ENCODE measurements at places on chromosomes 1 and 21.

- DNase-seq = no peak
Observed at GRCh38 chr21:22474403-22474802, 1476.2 kb downstream of the NCAM2 start.

- DNase-seq = no peak
Observed at GRCh38 chr21:32777269-32777668, 5.7 kb upstream of the PAXBP1 start.

DNA sequence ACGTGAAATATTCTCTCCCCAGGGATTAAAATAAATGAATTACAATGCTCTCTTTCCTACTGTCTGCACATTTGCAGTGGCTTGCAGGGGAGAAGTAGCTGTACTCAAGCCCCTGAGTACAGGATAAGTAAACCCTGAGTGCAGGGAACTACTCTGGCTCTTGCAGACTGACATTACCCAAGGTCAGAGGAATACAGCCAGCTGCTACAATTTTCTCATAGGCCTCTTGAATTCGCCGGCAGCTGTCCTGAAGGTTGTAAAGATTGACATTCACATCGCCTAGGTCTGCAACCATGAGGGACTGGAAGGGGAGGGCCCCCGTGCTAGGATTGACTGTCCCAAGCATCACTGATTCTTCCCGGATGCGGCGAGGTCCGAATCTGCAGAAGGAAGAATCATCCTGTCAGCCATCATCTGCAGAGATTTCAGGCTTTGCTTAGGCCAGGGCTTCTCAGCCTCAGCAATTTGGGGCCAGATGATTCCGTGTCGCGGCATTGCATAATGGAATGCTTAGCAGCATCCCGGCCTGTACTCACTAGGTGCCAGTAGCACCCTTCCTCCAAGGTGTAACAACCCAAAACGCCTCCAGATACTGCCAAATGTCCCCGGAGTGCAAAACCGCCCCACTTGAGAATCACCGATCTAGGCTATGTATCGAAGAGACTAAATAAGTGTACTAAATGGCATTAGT is 1.7 kb downstream of the AGMAT start:
- DNase-seq = no peak

DNA sequence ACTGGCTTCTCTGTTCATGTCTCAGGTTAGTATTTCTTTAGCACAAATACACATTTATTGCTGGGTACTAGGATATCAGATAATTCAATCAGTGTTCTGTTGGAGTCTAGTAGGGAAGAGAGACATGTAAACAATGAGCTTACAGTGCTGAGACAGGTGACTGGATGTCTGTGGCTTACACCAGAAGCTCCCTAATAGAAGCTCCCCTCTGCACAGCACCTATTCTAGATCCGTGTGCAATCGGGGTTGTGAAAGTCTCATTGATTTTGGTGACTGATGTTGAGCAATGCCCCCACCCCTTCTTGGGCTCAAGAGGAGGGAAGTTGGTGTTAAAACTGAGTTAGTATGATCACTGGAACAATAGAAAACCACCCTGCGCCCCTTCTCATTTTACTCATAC is 279.2 kb downstream of the RPS6KC1 start:
- no peak for DNase-seq

DNA sequence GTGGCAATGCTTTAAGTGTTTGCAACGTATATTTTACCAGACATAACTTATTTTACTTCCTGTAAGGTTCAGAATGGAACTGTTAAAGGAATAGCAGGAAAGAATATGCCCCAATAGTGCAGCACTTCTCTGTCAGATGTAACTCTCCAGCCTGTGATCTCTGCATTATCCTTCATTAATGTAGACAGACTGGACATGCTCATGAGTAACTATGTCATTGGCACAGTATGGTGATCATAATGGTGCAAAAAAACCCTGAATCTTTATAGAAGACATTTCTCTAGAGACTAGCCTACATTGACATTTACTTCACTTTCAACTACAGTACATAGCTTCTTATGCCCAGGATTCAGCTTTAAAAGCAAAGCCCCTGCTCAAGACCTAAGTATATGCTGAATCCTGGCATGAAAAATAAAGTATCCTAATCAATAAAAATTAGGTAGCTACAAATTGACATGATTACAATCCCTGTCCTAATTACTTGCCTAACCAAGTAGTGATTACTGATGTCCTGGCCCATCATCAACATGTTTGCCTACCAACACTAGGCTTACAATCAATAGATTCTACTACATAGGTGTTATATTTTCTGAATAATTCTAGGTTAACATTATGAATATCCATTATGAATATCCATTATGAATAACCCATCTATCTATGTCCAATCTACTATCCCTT is 13.9 kb downstream of the COX20 start:
- no peak for DNase-seq

DNA sequence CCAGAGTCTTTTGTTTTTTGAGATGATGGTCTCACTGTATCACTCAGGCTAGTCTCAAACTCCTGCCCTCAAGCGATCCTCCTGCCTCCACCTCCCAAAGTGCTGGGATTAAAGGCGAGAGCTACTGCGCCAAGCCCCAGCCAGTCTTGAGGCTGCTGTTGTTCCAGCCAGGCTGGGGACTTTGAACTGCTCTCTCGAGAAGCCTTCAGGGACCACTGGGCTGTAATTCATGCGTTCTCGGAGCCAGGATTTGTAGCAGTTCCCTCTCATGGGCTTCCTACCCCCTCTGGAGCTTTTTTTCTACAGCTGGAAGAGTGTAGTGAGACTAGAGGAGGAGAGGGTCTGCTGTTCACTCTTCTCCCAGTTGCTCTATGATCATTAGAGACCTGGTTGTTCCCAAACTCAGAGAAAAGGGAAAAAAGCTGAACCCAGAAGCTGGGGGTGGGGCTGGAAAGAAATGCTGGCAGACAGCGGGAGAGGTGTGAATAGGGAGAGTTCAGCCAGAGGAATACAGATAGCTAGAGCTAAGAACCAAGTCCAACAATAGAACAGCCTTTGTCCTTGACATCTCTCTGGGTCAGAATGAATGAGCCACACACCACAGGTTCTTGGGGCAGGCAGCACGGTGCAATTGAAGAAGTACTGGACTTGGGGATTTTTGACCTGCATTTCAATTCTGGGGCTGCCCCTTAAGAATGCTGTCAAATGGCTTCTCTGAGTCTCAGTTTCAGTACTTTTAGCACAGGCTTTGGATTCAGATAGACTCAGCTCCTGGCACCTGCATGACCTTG is 13.2 kb upstream of the SLC41A1 start:
- no peak for DNase-seq

GRCh38 chr1:245373131-245373530 is 218.3 kb downstream of the KIF26B start:
- DNase-seq = no peak

GRCh38 chr1:234234199-234234598 is 139.1 kb upstream of the COA6 start:
- no peak for DNase-seq

GRCh38 chr1:32014948-32015273 is 1.2 kb downstream of the KHDRBS1 start:
- no peak for DNase-seq

DNA sequence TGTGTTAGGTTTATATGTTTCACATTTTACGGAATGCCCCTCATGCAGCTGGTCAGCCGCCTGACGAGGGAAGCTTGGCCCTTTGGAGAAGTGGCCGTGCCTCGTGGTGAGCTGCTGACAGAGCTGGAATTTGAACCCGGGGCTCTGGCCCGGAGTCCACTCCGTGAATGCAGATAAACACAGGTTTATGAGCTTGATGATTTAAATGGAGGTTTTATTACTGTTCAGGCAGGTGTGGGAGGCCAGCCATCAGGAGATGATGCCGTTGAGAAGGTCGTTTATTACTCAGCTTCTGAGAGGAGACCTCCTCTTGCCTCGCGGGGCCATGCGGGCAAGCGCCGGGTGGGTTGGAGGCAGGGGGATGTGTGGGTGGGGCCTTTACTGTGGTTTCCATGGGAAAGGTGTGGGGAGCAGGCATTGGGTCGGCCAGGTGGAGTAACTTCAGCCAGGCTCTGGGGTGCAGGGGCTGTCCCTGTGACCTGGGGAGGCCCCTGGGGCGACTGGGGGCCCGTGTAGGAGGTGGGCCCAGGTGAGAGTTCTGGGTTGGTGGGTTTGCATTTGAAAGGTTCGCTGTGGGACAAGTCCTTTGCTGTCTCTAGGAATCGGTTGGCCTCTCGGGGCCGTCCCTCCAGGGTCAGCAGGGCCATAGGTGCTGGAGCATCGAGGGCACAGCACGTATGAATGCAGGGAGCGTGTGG is 22.0 kb downstream of the PRKCZ start:
- peak; percentile 60 for DNase-seq

- DNase-seq = no peak
Observed at GRCh38 chr1:70239940-70240339, 18.8 kb downstream of the SRSF11 start.

DNA sequence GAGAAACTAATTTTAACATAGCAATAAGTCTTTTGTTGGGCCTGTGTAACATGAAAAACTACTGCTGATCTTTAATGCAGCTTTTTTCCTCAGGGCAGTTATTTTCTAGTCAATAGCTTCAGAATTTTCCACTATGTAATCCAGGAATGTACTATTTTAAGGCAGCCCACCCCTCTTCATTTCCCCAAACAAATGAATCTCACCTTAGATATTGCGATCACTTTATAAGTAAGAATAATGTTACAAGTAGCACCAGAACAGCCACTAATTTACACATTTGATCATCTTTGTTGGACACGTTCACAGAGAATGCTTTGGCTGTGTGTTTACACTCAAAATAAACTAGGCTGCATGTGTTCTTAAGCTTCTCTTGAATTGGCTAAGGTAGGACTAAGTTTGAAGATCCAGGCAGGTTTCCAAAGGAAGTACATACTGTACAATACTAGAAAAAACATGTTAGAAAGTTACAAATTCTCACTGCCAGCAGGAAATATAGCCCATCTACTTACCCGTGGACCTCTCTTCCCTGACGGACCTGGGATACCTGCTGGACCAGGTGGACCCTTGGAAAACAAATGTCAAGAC is 41.7 kb downstream of the COL24A1 start:
- DNase-seq = no peak

DNA sequence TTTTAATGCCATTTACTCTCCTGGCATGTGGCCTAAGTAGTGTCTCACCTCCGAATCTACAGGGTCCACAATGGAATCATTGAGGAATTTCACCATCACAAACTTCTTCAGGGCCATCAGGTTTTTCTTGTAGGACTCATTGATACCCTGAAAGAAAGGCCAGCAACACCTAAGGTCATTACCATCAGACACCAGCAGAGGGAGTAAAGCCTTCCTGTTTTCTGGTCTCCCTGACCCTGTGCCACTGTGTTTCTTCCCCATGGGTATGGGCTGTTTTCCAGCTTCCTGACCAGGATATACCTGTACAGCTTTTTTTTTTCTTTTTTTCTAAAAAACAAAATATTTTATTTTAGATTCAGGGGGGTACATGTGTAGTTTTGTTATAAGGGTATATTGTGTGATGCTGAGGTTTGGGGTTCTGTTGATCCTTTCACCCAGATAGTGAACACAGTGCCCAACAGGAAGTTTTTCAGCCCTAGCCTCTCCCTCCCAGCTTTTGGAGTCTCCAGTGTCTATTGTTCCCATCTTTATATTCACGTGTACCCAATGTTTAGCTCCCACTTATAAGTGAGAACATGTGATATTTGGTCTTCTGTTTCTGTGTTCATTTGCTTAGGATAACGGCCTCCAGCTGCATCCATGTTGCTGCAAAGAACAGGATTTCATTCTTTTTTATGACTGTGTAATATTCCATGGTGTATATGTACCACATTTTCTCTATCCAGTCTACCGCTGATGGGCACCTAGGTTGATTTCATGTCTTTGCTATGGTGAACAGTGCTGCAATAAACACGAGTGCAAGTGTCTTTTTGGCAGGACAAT is 18.3 kb downstream of the PPT1 start:
- DNase-seq = peak; percentile 58

GRCh38 chr1:69743146-69743545 is 175.4 kb downstream of the LRRC7 start:
- DNase-seq = no peak

- no peak for DNase-seq
Observed at GRCh38 chr1:55868026-55868425, 652.9 kb upstream of the USP24 start.

DNA sequence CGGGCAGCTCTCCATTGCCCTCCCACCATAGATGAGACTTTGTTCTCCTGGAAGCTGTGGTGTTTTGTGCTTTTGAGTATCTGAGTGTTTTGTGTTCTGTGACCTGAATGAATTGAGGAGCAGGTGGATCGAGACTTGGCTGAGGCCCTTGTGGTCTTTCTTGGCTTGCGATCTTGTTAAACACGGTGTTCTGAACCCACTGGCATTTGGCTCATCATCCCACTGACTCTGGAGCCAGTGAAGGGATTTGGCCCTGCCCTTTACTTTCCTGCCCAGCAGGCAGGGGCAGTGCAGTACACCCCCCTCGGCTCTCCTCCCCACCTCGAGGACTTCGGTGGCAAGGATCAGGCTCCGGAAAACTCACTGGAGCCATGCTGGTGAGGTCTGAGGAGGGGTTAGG is 30.6 kb downstream of the PKNOX1 start:
- no peak for DNase-seq

DNA sequence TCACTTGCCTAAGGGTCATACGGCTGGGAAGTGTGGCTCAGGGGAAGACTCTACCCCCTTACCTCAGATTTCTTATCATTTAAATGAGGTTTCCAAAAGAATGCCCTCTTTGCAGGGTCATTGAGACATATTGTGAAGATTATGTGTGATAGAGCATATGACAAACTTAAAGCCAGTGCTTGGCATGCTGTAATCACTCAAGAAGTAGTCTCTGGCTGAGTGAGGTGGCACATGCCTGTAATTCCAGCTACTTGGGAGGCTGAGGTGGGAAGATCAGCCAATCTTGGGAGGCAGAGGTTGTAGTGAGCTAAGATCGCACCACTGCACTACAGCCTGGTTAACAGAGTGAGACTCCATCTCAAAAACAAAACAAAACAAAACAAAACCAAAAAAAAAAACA is 7.5 kb upstream of the LDLRAD2 start:
- DNase-seq = no peak

- no peak for DNase-seq
Observed at GRCh38 chr1:165431079-165431478, 13.8 kb downstream of the RXRG start.

GRCh38 chr1:235898126-235898525 is 31.4 kb upstream of the LYST start:
- no peak for DNase-seq

DNA sequence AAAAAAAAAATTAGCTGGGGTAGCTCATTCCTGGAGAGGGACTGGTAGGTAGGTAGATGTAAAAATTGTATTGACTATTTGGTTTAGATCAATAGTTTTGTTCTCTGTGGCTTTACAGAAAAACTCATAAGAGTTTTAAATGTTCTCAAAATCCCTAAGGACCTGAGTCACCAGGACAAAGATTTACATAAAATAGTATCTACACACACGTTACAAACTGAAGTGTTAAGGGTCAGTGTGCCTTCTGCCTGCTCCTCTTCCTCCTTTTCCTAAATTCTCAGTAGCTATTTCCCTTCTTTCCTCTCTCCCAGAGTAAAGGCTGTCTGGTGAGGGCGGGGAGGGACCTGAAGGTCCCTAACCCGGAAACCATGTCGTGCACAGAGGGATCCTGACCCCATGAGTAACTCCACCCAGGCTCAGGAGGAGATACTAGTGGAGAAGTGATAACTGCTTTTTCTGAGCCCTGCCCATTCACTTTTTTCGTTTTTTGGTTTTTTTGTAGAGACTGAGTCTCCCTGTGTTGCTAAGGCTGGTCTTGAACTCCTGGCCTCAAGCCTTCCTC is 8.1 kb downstream of the PLEKHM2 start:
- DNase-seq = no peak

GRCh38 chr1:226722901-226723656 is 16.0 kb downstream of the ITPKB start:
- DNase-seq = no peak

GRCh38 chr21:26846036-26846931 is 1.1 kb upstream of the ADAMTS1 start:
- no peak for DNase-seq

- DNase-seq = no peak
Observed at GRCh38 chr1:40751802-40752201, 31.8 kb upstream of the KCNQ4 start.

All from Caco-2 (cell line).